Central memory CD4-positive, alpha-beta T cell (primary cell): ENCODE measurements at places on chromosomes 3 and 15.
A peak's percentile ranks its signal among the peaks of the same experiment; 100 is the strongest.

GRCh38 chr15:59295261-59296001, 77.2 kb downstream of the MYO1E start:
- DNase-seq = no peak

DNA sequence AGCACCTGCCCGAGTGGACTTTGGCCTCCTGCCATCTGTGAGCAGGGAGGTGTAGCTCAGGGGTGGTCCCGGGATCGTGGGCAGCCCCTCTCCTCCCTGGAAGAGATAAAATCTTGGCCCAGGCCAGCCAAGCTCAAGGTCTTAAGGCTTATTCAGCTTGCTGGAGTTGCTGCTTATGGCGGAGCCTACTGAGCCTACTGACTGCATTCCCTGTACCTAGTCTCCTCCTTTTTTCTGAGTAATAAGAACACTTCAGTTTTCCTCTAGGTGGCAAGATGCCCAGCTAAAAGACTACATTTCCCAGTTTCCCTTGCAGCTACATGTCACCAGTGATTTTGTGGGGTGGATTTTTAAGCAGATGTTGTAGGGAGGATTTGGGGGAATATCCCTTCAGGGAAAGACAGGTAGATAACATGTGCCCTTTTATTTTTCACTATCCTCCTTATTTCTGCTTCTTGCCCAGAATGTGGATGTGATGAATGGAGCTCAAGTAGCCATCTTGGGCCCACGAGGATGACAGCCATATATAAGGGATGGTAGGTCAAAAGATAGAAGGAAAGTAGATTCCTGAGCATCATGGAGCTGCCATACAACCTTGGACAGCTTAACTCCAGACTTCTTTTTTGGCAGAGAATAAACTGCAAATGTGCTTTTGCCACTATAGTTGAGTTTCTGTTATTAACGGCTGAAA, 41.4 kb upstream of the INSYN1 start:
- DNase-seq = no peak

- DNase-seq = peak; percentile 35
Measured at GRCh38 chr3:197168606-197169005, 129.8 kb downstream of the DLG1 start.

- DNase-seq = no peak
Measured at GRCh38 chr15:79916502-79917132, 19.8 kb upstream of the MTHFS start.

DNA sequence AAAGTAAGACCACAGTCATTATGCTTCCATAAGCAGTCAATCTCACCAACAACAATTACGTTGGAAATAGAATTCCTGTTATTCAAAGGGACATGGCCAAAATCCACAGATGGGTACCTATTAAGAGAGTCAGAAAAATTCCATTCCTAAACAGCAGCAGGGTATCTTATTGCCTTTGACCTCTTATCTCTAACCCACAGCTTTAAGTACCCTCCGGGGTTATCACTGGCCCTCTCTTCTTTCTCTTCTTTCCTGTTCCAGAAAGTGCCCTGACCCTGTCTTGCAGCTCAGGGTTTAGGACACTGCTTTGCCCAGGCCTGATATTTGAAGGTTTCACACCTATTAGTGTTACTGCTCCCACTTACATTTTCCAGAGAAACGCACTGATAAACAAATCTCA, 428.7 kb downstream of the TBC1D5 start:
- no peak for DNase-seq

- no peak for DNase-seq
Measured at GRCh38 chr3:105228696-105229095, 138.0 kb upstream of the ALCAM start.

- no peak for DNase-seq
Measured at GRCh38 chr15:70269991-70270751, 172.5 kb upstream of the TLE3 start.

- DNase-seq = no peak
Measured at GRCh38 chr3:27024493-27024892, 344.7 kb downstream of the NEK10 start.

- no peak for DNase-seq
Measured at GRCh38 chr3:176159796-176160195, 1037.5 kb downstream of the TBL1XR1 start.

DNA sequence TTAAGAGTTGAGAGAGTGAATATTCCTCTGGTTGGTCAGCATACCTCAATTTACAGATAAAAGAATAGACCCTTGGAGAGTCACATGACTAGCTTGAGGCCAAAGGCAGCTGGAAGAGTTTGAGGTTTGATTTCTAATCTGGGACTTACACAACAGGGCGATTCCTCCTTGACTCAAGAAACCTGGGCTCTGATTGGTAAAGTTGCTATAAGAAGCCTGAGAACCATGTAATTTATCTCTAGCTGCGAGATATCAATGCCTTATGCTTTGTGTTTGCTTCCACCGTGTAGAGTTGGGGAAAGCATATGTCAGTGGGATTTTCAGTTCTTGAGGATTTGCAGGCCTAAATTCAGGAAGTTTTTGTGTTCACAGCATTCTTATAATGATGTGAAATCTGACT, 206.0 kb downstream of the KLHL25 start:
- no peak for DNase-seq

GRCh38 chr3:183912895-183913579, 28.4 kb upstream of the PARL start:
- no peak for DNase-seq

DNA sequence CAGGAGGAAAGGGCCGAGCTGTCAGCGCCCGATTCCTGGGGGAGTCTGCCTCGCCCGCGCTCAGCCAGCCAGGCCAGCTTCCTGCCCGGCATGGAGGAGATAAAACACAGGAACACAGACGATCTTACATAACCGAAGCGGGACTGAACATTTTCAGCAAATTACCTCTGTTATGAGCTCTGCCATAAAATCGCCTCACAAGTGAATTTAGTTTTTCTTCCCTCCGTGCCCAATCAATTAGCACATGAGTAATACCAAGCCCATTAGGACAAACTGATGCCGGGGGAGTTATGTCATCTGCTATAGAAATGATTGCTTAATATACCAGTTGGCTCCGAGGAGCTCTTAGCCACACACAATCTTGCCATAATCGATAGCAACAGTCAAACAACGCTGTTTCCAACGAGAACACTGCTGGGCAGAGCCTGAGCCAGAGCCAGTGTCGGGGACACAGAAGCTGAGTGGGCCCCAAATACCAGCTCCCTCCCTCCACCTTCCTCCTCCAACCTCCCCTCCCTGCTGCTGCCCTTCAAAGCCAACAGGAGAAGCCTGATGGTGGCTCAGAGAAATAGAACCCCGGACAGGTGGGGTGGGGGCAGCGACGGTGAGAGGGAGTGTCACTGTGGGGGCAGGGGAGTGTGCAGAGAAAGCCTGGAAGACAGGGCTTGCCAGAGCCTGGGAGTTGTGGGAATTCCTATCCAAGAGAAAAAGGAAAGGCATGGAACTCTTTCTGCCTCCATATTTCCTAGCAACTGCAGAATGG, 279.4 kb upstream of the TLE3 start:
- DNase-seq = no peak

DNA sequence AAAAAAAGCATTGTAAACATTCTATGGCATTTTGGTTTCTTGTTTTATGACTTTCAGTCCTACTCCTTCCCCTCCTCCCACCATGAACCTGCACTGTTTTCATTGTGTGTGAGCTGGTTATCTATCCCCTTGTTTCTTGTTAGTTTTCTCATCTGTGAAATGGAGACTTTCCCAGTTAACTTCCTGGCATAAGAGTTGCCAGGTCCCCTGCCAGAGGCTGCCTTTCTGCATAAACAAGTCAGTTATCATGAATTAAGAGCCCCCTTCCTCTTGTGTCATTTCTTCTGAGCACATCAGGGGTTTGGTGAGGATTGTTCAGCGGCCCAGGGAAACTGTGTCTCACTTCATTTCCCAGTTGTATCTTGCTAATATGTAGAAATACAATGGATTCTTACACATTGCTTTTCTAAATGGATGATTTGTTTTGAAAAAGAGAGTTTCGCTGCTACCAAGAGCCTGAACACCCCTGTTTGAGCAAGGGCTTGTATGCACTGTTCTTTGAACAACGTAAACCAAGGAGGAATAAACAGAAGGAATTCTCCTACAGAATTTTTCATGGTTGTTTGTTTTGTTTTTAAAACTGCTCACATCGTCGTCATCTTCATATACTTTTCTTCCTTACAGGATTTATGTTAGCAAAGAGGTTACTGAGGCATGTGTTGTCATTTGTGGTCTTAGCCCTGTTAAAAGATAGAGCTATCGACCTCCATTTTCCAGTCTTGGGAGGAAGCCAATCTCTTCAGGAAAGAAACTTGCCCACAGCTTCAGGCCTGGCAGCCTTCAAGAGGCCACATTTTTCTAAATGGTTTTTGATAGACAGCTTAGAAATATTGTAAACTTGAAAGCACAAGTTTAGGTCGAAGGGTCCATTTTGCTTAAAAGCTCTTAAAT, 144.6 kb upstream of the IL12A start:
- no peak for DNase-seq

- DNase-seq = no peak
Measured at GRCh38 chr3:173395073-173395411, 2.5 kb upstream of the NLGN1 start.

DNA sequence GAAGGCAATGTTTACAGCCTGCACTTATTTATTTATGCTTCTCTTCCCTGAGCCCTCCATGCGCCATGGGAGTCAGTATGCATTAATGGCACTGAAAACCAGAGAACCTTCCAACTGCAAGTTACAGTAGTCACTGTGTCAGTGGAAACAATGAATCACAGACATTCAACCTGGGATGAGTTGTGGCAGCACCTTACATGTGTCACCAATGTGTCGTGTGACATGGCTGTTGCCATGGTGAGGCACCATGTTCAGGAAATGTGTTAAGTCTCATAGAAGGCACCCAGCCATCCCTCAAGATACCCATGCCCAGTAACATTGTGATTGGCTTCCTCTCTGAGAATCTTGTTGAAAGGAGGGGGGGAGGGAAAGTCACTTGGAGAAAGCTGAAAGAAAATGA, 105.0 kb downstream of the FOXP1 start:
- peak; percentile 48 for DNase-seq

DNA sequence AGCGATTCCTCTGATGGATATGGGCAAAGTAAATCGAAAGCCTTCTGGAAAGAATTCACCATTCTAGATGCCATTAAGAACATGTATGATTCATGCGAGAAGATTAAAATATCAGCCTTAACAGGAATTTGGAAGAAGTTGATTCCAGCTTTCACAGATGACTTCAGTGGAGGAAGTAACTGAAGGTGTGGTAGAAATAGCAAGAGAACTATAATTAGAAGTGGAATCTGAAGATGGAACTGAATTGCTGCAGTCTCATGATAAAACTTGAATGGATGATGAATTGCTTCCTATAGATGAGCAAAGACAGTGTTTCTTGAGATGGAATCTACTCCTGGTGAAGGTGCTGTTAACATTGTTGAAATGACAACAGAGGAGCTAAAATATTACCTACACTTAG, 30.1 kb upstream of the TBC1D23 start:
- DNase-seq = no peak

DNA sequence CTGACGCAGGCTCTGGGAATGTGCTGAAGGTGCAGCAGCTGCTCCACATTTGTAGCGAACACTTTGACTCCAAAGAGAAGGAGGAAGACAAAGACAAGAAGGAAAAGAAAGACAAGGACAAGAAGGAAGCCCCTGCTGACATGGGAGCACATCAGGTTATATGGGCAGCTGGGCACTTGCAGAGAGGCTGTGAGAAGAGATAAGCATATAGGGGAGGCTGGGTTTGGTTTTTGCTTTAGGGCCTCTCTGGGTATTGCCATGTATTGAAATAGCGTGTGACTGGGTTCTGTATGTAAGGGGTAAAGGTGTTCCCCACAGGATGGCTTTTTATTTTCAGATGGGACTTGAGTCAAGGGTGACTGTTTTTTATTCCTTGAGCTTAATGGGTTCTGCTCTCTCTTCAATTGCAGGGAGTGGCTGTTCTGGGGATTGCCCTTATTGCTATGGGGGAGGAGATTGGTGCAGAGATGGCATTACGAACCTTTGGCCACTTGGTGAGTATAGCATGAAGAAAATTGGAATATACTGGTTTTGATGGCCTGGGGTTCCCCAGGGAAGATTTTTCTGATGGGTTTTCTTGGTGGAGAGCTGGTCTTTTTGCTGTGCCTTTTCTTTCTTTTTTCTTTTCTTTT, 7.4 kb downstream of the PSMD2 start:
- DNase-seq = no peak

GRCh38 chr3:108292905-108293328, 3.4 kb upstream of the HHLA2 start:
- no peak for DNase-seq

- no peak for DNase-seq
Measured at GRCh38 chr15:59002418-59002859, 15.0 kb downstream of the RNF111 start.

GRCh38 chr3:43055806-43056770, 49.8 kb downstream of the POMGNT2 start:
- no peak for DNase-seq

DNA sequence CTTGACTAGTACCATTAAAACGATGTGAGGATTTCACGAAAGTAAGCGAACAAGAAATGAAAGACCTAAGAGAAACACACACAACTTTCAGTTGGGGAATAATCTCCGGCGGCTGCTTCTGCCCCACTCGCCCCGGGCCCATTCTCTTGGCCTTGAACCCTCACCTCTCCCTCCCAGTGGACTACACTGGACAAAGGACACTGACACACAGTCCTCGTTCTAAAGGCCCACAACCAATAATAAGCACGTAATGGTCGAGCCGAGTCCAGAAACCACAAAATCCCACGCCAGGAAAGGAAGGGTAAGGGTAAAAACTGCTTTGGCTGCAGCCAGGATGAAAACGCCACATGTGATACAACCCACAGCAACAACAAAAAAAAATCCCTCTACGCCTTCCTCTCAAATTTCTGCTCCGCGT, 469 bp downstream of the ZNF770 start:
- DNase-seq = no peak

DNA sequence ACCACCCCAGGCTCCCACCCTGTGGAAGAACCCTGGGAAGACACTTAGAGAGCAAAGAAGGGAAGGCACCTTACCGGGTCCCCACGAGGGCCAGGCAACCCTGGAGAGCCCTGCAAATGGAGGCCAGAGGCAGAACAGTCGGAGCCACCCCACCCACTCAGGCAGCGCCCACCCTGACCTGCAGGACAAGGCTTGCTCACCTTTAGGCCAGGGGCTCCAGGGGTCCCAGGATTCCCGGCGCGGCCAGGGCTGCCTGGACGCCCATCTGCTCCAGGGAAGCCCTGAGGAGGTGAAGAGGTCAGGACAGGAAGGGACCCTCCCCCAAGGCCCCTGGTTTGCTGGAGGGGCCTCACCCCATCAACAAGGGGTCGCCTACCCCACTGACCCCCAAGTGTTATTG, 10.3 kb downstream of the COL7A1 start:
- DNase-seq = no peak
